Activated T-cell treated with anti-CD3 and anti-CD28 coated beads, Interleukin-2, amount 50 U/mL, for 24 hours (primary cell): ENCODE measurements at places on chromosomes 7 and 10.

DNA sequence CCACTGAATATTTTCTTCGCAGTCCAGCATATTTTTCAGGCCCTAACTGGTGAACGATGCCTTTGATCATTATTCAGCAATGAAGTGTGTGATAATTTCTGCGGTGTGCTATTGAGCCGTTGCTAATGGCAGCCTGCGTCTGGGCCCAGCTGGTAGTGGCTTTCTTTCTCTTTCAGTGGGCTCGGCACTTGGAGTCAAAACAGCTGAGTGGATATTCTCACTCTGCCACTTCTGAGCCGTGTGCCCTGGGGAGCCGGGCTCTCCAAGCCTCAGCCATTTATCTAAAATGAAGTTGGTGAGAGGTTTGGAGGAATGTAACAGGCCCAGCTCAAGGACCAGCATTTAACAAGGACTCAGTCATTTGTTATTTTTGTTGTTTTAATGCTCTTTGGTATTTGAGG, 87.5 kb upstream of the IFRD1 start:
- no peak for DNase-seq

DNA sequence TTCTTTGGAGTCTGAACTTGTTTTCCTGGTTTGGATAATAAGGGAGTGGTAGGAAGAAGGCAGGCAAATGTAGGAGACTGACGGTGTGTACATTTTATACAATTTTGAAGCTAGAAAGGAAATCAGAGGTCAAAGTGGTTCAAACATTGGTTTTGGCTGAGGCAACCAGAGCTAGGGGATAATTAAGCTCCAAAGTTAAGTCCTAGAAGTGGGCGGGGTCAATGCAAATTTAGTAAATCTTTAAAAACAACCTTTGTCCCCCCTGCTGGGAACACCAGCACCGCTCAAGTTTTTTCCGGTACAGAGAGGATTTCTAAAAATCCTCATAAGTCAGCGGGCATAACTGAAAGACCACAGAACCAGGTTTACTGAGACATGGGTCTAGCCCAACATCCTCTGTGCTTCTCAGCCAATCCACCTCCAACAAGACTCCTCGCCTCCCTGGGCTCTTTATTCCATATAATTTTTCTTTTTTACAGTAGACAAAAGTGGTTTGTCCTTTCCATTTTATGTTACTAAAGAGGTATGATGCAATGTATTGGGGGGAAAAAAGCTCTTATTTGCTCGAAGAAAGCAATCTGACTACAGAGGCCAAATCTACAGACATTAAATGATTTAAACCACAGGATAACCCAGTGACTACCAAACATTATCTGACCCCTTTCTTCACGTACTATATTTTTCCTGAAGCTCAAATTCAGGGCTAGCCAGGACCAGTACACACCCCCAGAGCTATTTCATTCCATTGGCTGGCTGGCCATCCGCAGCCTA, 1.6 kb downstream of the GLUD1 start:
- no peak for DNase-seq

GRCh38 chr7:149772241-149772955, 990 bp downstream of the ZNF467 start:
- peak; percentile 55 for DNase-seq

DNA sequence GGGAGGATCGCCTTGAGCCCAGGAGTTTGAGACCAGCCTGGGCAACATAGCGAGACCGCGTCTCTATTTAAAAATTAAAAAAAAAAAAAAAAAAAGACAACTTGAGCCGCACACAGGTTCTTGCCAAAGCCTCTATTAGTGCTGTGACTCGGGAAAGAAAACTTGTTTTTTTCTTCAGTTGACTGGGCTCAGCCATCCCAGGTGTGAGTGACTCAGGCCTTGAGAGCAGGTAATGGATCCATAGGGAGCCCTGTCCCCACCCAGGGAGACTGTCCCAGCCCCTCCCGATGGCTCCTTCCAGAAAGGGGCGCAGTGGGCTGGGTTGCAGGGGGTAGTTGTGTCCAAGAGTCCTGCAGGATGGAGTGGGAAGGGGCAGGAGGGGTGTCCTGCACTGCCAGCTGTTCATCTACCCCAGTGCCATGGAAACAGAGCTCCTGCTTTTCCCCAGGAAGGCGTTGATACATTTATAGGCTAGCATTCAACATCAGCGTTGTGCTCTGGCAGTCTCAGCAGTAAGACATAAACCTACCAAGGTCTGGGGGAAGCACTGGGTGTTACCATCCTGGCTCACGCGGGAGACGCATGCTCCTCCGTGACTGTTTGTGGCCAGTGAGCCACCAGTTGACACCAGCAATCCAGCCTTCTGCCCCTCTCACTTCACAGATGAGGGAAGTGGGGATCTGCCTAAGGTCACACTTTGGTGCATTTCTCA, 126.6 kb downstream of the CUX1 start:
- no peak for DNase-seq

- DNase-seq: no peak
Observed at GRCh38 chr7:36507475-36508440, 118.1 kb downstream of the ANLN start.

GRCh38 chr10:43305876-43306275, 39.0 kb upstream of the RASGEF1A start:
- no peak for DNase-seq

DNA sequence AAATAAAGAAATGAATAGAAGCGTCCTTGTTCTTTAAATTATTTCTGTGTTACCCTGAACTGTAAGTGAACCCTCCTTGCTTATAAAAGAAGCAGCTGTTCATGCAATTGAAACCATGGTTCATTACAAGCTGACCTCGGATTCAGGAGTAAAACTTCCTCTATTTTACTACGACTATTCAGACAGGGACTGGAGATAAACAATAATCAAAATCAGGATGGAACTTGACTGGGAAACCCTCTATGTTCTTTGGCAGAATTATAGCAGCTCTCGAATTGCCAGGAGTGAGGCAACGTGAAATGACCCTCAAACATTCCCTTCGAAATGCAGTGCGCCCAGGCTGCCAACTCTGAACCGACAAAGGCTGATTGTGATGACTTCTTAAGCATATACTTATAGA, 172.1 kb downstream of the CYP26A1 start:
- DNase-seq: no peak

- DNase-seq: no peak
Observed at GRCh38 chr10:70512149-70512639, 33.6 kb downstream of the PALD1 start.

- DNase-seq: no peak
Observed at GRCh38 chr7:149489391-149490024, 8.1 kb downstream of the ZNF746 start.

- DNase-seq: no peak
Observed at GRCh38 chr10:124325998-124326636, 92.6 kb downstream of the OAT start.

GRCh38 chr7:66948480-66949109, 27.6 kb downstream of the TMEM248 start:
- no peak for DNase-seq

GRCh38 chr10:49655099-49655498, 24.4 kb upstream of the C10orf53 start:
- no peak for DNase-seq

GRCh38 chr7:139973101-139974050, 89.4 kb downstream of the PARP12 start:
- no peak for DNase-seq

DNA sequence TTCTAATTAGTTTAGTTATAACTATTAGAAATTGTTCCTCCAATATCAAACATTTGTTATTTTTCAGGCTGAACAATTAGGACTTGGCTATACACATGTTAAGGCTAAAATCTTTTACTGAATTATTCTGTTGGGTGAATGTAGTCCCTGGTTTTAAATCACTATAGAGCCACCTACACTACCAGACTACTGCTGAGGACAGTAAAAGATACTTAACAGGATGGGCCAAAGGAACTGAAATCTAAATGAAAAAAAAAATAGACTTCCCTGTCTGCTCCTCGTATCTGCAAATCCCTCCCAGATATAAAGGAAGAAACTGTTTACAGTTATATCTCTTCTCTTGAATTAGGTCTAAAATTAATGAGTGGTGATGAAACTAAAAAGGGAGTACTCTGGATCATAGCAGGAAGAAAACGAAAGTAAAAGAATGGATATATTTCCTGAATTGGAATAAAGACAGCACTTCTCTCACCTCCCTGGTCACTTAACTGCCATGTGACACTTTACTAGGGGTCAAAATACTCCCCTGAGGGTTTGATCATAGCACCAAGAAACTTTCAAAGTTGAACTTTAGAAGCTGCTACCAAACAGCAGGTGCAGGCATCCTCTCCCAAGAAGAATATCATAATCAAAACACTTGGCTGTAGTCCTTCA, 12.7 kb downstream of the FBXW4 start:
- DNase-seq: no peak

GRCh38 chr7:1425292-1426136, 33.8 kb downstream of the MICALL2 start:
- DNase-seq: no peak

- no peak for DNase-seq
Observed at GRCh38 chr10:14889318-14889717, 10.7 kb downstream of the SUV39H2 start.

DNA sequence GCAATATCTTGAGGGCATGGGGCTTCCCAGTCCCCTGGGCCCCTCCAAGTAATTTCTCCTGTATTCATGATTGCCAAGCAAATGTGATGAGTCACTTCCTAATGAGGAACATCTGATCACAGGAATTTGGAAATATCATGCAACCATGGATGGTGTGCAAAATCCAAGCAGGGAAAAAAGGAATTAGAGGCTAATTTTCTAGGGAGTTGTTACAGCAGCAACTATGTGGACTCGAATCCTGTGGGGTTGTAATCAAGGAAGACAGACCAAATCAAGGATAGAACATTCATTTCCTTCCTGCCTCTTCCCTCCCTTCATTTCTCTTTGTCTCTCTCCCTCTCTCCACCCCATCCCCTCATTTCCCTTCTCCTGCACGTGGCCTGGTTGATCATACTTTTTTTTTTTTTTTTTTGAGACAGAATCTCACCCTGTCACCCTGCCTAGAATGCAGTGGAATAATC, 23.9 kb upstream of the AGFG2 start:
- DNase-seq: no peak

- no peak for DNase-seq
Observed at GRCh38 chr7:14115701-14116100, 126.2 kb upstream of the ETV1 start.

- no peak for DNase-seq
Observed at GRCh38 chr7:110889335-110889734, 201.6 kb upstream of the LRRN3 start.

DNA sequence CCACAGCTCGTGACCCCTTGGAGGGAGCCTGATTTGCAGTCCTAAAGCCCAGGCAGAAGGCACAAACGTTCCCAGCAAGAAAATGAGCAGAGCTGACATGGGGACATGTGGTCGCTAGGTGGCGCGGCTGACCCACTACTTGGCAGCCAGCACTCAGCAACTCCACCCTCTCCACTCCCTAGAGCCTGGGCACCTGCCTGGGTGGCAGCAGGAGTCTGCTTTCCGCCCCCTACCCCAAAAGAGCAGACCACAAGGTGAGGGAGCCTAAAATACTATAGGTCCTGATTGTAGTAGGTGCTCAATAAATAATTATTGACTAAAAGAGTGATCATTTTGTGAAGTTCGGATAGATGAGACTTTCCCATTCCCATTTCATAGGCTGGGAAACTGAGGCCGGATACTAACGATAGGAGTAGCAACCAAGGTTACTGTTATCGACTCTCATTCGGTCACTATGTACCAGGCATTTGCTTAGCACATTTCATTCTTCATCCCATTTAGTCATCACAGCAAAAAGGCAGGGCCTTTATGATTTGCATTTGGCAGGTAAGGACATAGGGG, 57.4 kb downstream of the NEUROG3 start:
- DNase-seq: peak; percentile 85

GRCh38 chr7:12323415-12323814, 80.2 kb downstream of the VWDE start:
- DNase-seq: no peak

- DNase-seq: no peak
Observed at GRCh38 chr10:123642293-123642692, 23.9 kb upstream of the GPR26 start.

- no peak for DNase-seq
Observed at GRCh38 chr10:17847585-17848296, 38.6 kb downstream of the MRC1 start.

DNA sequence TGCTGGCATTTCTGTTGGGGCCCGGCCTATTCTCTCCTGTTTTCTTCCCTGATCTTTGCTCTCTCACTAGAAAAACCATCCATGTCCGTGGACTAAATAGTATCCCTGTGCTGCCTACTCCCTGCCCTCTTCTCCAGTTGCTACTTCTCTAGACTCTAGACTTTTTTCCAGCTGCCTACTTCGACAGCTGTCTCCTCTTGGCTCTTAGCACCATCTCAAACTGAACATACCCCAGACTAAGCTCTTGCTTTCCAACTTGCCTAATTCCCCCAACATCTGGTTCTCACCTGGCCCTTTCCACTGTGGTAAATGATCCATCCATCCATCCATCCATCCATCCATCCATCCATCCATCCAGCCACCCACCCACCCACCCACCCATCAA, 19.5 kb downstream of the ADCYAP1R1 start:
- DNase-seq: no peak

DNA sequence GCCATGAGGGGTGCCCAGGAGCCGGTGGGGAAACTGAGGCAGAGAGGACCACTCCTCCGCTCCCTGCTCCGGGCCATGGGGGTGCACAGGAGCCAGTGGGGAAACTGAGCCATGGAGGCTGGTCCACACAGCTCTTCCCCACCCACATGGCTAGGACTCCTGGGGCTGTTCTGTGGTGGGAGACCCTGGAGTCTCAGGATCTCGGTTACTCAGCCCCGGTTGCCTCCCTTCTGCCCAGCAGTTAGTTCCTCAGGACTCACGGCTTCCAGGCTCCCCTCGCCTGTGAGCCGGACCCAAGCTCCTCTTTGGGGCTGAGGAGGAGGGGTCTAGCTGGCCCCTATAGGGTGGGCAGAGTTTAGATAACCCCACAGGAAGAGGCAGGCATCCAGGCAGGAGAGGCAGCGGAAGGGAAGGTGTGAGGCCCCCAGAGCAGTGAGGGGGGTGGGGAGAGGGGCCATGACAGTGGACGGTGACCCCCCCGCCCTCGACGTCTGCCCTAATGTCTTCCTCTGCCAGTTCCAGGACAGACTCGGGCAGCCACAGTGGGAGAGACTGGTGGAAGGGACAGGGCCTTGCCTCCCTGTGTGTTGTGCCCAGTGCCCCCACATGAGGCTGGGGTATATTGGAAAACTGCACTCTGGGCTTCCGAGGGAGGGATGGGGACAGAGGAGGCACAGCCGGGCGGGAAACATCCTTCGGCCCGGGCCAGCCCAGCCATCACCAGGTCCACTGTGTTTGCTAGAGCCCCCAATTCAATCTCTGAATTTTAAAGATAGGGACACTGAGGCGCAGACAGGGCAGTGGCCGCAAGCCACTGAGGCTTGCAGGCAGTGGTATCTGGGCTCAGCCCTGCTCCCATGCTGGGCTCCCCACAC, 4.3 kb downstream of the ELFN1 start:
- peak; percentile 22 for DNase-seq

GRCh38 chr10:128268015-128268722, 141.9 kb upstream of the MKI67 start:
- DNase-seq: no peak
